GM06990 (cell line): ENCODE measurements at places on chromosomes 3 and 15.

GRCh38 chr15:62079594-62079993 is 12.8 kb downstream of the C2CD4A start:
- DNase-seq: no peak

DNA sequence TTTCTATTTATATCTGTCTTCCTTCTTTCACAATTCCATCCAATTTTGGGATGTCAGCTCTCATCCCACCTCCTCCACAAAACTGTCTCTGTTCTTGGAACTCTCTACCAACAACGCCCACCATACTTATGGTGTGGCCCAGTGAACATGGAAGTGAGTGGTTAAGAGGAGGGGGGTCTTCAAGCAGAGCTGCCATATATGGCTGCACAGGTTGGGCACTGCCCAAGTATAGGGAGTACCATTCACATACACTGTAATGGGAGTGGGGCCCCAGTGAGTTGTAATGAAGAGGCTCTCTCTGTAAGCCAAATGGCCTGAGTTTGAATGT is 7.9 kb upstream of the CAMK1 start:
- no peak for DNase-seq

DNA sequence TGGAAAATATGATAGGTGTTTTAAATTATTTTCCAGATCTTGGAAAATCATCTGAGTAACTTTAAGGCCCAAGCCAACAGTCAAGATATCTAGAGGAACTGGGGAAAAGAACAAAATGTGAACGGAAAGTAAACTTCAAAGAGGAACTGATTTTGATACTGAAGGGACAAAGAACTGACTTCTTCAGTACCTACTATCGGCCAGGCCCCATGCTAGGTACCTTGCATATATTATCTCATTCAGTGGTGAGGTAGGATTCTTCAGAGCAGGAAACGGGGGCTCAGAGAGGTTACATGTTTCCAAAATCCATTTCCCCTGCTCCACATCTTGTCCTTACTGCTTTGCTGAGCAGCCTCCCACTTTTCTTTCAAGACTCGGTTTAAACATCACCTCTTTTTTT is 9.8 kb upstream of the ZNF710 start:
- DNase-seq: no peak

DNA sequence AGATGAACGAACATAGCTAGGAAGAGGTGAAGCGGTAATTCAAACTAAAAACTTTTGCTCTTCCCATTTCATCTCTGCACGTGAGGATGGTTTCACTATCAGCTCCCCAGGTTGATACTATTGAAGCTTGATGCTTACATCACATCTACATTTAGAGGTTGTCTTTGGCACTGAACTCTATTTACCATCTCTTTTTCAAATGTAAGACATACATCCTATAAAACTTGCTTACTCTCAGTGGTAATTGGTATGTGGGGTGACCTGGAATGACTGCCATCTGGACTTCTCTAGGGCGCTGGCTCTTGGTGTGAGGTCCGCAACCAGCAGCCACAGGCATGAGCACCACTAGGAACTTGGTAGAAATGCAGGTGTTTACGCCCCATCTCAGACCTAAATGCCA is 118.1 kb downstream of the AKAP13 start:
- DNase-seq: no peak

- no peak for DNase-seq
Observed at GRCh38 chr3:187012609-187013051, 82.3 kb downstream of the ST6GAL1 start.

- no peak for DNase-seq
Observed at GRCh38 chr3:69750549-69750948, 11.3 kb downstream of the MITF start.

- DNase-seq: no peak
Observed at GRCh38 chr15:26891448-26892181, 24.8 kb downstream of the GABRA5 start.

GRCh38 chr3:72162649-72163184 is 377.8 kb upstream of the PROK2 start:
- peak; percentile 45 for DNase-seq

DNA sequence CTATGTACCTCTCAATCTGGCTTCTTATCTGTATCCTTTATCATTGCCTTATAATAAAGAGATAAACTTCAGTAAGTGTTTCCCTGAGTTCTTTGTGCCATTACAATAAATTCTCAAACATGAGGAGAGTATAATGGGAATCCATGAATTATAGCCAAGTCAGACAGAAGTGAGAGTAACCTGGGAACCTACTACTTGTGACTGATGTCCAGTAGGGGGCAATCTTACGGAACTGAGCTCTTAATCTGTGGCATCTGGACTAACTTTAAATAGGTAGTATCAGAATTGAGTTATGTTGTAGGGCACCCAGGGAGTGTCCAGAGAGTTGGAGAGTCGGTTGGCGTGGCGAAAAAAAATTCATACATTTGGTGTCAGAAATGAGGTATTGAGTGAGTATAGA is 542.6 kb downstream of the ZBBX start:
- DNase-seq: no peak

DNA sequence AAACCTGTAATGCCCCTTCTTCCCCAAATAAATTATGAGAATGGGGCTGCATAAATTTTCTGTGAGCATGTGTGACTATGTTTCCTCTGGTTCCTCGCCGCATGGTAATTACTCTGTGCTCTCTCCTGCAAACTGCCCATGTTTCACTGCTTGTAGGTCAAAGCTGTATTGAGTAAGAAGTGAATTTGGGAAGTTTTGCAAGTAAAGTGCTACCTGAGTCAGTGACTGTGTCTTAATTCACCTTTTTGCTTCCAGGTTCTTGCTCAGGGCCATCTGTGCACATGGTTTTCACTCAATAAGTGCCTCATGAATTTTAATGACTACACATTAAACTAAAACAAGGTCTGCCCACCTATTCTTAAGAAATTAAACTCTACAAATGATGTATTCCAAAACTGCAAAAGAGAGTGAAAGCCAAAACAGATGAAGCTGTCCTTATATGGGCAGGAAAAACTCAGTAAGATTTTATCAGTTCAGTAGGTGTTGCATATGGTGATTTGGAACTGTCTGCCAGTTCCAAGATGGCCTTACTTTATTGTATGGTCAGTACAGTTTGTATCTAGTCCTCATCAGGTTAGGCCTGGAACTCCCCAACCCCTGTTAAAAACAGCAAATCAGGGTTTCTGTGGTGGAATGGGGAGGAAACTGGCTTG is 100.0 kb downstream of the LPP start:
- no peak for DNase-seq

DNA sequence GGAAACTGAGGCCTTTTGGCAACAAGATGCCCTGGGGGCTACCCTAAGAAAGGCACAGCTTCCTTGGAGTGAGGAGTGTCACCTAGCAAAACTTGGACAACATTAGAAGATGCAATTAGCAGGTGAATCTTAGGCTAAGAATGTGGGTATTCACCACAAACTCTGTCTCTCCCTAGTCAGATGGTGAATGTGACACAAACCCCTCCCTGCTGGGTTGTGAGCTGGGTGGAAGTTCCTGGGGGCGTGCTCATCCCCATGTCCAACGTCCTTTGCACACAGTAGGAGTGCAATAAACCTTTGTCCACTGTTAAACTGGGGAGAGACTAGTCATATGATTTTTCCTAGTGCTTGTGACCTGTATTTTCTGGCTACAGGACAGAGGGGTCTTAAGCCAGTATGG is 67.1 kb upstream of the SH3GL3 start:
- DNase-seq: no peak

GRCh38 chr3:111040959-111041358 is 30.7 kb upstream of the NECTIN3 start:
- DNase-seq: no peak

DNA sequence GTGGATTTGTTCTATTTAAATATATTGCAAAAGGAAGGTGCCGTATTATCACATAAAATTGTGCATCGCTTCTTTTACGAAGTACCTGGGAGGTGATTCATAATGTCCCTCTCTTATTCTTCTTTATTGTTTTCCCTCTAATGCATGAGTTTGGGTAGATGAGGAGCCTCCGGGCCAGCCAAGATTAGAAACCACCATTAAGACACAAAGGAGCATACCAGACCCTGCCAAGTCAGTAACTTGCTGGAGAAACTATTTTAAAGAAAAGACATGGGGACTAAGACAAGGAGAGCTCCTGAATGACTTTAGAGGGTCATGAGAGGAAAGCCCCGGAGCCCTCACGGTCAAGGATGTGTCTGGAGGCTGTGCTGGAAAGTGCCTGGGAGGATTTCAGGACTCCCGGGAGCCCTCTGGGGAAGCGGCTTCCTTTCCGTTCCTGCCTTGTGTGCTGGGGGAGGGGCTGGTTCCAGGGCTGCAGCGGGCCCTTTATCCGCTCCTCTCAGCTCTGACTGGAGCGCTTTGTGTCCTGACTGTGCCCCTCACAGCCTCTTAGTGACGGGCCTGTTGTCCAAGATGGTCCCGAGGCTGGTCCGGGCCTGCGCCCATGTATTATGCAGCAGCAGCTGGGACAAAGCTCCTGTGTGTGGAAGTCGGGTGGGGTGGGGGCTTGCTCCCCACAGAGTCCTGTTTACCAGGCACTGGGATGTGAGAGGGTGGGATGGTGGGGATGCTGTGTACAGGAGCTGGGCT is 35.7 kb downstream of the CORO2B start:
- DNase-seq: no peak

DNA sequence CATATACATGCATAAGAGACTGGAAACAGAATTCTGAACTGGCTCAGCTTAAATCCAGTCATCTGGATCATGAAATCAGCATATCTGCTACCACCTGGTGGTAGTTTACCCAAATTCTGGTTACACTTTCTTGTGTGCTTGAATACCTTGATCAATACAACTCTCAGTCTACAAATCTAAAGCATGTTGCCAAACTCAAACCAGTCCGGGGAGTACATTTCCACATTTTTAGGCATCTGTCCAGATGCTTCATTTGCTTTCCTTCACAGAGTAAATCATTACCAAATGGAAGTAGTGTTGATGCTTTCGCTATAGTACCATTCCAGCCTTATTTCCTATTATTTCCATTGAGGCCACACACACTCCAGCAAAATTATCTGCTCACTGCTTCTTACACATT is 126.4 kb downstream of the P2RY1 start:
- DNase-seq: no peak

- DNase-seq: no peak
Observed at GRCh38 chr3:170307671-170308405, 49.7 kb upstream of the SKIL start.

GRCh38 chr3:55367384-55367783 is 119.7 kb downstream of the WNT5A start:
- no peak for DNase-seq

DNA sequence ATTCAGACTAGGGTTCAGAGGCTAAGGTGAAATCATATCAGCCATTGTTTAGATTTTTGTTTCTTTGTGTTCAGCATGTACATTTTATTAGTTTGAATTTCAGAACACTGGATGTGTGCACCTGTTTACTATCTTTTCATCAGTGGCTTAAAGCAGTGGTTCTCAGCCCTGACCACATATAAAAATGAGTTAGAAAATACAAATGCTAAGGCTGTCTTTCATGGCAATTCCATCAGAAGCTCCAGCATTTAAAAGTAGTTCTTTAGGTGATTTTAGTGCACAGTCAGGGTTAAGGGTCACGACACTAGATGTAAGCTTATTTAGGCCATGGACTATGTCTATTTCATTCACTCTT is 213.5 kb downstream of the NECTIN3 start:
- DNase-seq: no peak

DNA sequence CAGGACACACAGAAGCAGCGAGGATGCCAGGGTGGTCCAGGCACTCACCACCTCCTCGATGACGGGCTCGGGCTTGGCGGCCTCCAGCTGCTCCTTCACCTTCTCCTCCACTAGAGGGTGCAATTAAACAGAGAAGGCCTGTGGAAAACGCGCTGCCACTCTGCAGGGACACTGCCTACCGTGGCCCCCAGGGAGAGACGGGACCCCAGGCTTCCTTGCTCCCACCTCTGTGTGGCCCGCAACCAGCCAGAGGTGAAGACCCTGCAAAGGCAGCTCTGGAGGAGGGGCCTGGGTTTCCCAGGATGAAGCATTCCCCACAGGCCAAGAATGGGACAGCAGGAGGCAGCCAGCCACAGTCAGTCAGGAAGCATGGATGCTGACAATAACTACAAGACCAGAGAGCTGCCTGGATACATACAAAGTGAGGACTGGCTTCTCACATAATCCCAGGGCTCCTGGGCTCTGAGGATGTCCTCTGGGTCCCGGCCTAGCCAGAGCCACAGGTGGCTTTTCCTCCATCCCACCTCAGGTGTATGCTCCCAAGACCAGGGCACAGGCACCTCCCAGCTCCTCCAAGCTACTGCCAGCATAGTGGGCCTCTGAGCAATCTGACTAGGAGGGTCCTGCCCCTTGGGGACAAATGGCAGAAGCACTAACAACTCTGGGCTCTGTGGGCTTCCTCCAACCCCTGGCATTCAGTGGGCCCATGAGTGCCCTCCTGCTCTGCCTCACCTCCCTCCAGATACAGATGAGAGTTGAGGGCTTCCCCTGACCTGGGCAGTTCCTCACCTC is 46.2 kb downstream of the PTH1R start:
- DNase-seq: no peak

- DNase-seq: no peak
Observed at GRCh38 chr15:82959423-82959822, 6.9 kb upstream of the HOMER2 start.

- DNase-seq: no peak
Observed at GRCh38 chr15:61158504-61159407, 70.3 kb downstream of the RORA start.

DNA sequence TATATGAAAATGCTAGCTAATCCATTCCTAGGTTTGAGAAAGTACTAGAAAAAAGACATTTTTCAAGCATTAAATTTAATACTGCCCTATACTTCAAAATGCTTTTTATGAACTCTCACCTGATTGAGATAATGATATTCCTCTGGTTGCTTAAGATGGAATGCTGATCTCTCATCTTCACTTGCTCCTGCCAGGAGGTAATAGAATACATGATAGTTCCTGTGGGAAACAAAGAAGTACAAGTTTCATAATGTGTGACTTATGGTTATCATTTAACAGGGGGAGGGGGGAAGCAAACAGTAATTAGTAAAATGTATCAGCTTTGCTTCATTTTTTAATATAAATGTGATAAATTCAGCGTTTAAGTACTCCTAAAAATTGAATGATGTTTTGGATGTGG is 97.2 kb downstream of the MYO9A start:
- DNase-seq: no peak

GRCh38 chr3:54322354-54322753 is 200.0 kb downstream of the CACNA2D3 start:
- no peak for DNase-seq

- DNase-seq: no peak
Observed at GRCh38 chr3:185409957-185410356, 47.0 kb downstream of the MAP3K13 start.

DNA sequence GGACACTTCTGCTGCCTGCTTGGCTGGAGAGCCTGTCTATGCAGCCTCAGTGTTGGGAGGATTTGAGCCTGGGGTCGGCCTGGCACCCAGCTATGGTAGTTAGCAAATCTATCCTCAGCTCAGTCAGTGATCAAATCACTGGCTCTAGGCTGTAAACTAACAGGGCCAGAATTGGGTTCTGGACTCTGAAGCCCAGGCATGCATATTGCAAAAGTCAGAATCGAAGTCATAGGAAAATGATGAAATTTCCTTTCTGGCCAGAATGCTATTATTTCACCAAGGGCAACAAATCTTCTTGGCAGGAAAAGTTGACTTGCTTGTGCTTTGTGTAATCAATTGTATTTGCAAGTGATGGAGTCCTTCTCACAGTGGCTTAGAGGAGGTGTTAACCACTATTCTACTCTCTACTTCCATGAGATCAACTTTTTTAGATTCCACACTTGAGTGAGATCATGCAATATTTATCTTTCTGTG is 482.6 kb upstream of the TPRG1 start:
- no peak for DNase-seq
